ENCODE measurements at places on chromosomes 6 and 20.
A peak's percentile ranks its signal among the peaks of the same experiment; 100 is the strongest.

DNA sequence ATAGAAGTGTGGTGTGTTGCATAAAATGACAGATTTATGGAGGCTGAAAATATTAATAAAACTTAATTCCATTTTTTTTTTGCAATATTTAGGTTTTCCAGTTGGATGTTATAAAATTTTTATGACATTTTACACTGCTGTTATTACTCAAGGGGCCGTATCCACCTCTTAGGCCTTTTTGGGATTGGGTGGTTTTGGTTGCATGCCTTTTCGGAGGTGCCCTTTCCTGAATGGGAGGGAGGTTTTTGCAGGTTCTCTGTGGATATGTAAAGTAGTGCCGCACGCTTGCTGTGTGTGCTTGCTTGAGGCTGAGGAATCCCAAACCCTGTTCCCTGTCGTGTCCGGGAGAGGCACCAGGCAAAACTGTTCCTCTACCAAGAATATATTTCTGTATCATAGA is 6.8 kb downstream of the ARID1B start:
- no peak for DNase-seq

DNA sequence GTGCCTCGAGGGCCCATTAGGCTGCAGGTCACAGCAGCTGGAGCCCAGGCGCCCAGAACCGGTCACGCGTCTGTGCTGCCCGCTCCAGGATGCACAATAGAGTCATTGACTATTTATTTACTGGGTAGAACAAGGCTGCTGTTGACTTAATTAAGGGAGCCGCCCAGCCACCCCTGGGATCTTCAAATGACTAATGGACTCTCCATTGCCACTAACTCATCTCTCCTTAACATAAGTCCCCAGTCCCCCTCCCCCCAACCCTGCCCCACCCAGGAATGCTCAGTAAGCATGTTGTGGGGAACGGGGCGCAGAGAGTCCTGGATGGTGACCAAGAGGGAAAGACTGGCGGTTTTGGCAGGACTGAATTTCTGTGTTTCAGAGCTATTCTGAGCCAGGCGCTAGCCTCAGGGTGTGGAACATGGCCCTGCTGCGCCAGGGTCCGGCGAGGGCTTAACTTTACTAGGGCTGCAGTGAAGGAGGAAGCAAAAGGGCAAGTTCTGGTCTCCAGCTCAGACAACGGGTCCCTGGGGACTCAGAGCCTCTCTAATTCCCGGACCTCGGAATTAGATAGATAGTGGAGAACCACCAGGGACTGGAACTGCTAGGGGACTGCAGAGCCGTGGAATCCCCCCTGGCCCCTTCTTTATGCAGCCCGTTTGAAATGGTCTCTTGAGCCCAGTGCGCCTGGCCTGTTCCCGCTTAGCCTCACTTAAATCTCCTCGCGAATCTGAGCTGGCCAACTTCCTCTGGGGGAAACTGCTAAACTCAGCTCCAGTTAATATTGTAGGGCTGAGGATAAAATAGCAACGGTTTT is 1.5 kb upstream of the GRIK2 start:
- no peak for DNase-seq

DNA sequence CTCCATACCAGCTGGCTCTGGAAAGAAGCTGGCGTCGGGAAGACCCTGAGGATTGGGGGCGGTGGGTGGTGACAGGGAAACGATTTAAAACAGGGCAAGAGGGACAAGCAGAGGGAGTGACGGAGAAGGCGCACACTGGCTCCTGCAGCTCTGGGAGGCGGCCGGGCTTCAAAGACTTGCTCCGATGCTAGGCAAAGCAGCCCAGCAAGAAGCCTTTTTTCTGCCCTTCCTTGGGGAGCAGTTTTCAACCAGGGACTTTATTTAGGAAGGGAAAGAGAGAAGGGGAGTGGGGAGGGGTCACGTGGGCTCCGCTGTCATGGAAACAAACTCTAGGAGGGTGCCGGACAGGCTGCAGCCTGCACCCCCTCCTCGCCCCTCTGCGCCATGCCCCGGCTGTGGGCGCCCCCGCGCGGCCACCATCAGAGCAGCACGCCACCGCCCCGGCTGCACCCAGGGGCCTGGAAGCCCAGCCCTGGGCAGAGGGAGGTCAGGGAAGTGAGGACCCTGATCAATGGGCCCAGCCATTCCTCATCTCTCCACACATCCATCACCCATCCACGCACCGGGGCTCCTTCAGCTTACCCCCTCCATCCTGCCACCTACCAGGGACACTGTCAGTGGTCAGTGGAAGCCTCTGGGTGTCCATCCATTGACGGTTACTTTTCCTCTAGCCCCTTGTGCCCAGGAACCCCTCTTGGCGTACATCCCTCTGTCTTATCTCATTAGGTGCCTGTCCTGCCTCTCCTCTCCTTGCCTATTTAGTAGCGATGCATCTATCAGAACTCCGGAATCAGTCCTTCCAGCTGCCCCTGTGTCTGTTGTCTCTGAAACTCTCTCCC is 66.6 kb upstream of the CCDC167 start:
- DNase-seq, result no peak

DNA sequence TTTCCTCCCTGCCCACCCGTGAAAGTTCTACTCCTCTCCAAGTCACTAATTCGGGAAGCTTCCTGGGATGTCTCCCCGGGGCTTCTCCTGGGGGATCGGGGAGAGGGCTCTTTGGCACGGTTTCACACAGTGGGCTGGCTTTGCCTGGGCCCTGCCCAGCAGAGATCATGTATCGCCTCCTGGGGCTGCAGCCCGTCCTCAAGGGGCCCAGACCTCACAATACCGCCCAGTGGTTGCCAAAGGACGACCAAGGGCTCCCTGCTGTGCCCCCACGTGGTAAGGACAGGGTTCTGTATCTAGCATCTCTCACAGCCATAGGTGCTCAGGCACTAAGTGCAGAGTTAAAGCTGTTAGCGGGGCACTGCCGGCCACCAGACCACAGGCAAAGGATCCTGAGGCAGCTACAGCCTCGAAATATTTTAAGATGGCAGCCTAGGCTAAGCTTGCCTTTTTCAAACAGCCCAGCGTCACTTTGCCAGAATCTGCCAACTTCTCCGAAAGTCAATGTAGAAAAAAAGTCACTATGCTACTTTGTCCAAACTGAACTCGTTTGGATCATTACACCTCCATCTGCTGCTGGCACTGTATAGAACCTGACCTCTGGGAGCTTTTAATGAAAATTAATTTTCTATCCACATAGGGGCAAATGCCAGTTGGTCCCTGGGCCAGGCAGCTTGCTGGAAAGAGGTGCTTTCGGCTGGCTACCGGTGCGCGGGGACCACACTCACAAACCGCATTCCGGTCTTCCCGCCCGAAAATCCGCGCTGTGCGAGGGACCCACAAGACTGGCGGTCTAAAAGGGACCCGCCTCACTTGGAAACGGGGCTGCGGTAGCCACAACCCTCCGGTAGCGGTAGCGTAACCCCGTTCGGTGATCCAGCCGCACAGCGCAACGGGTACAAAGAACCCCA is 1.3 kb upstream of the NNAT start:
- DNase-seq, result no peak

DNA sequence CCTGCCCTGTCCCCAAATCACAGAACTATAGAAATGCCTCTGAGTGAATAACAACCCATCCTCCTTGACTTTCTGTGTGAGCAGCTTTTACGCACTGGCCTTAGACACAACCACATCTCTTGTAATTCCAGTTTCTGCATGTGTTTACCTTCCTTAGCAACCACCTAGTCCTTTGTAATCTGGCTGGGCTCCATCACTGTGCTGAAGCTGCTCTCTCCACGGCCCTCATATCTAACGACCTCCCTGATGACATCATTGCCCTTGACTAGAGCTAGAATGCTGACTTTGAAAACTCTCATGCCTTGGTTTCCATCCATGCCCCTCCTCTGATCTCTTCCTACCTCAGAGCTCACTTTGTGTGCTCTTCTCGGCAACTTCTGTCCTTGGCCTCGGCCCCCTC is 30.5 kb upstream of the GLP1R start:
- no peak for DNase-seq

GRCh38 chr6:124036384-124036783 is 232.7 kb downstream of the NKAIN2 start:
- no peak for DNase-seq

DNA sequence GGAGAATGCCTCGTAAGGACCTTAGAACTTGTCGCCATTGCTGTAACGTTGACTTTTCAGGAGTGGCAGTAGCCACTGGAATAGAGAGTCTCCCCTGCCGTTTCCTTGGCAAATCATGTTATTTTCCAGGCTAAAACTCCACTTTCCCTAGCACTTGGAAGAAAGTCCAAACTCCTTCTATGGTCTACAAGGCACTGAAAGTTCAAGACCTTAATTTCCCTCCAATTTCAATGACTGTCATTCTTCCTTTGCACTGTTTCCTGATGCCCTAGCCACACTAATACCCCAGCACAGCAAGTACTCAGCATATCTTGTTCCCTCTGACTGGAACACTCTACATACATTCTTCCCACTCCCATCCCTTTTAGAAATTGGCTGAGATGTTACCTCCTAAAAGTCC is 1.8 kb upstream of the TBPL1 start:
- no peak for DNase-seq

DNA sequence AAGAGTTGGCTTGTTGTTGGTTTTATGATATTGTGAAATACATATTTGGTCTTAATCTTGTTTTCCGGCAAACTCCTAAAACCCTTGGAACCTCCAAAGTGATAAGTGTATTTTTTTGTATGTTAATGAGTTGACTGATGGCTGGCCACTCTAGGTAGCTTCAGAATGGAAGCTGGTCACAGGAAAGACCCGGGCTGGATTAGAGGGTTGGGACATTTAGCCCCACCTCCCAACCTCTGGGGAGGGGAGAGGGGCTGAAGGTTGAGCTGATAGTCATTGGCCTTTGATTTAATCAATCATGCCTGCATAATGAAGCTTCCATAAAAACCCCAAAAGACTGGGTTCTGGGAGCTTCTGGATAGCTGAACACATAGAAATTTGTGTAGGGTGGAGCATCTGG is 42.7 kb downstream of the SASH1 start:
- no peak for DNase-seq

DNA sequence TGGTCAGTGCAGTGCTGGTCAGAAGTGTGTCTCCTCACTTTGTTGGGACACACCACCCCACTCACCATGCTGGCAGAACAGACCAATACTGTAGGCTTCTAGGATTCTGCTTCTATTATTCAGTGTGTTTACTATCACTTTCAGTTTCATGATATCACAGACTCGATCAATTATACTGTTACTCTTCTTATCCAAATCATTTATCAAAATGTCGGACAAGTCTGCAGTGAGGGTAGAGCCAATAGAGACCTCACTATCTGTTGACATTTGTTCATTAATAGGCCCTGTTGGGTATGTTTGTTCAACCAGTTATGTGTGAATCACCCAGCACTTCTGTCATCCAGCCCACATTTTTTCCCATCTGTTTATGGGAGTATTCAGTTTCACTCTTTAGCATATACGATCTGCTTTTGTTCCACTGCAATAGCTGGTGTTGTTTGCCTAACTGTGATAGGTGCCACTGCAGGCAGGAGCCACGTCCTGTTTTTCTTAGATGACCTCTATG is 140.1 kb downstream of the NRN1 start:
- DNase-seq, result peak; percentile 27

GRCh38 chr6:11543919-11544518 is 6.5 kb downstream of the TMEM170B start:
- no peak for DNase-seq

DNA sequence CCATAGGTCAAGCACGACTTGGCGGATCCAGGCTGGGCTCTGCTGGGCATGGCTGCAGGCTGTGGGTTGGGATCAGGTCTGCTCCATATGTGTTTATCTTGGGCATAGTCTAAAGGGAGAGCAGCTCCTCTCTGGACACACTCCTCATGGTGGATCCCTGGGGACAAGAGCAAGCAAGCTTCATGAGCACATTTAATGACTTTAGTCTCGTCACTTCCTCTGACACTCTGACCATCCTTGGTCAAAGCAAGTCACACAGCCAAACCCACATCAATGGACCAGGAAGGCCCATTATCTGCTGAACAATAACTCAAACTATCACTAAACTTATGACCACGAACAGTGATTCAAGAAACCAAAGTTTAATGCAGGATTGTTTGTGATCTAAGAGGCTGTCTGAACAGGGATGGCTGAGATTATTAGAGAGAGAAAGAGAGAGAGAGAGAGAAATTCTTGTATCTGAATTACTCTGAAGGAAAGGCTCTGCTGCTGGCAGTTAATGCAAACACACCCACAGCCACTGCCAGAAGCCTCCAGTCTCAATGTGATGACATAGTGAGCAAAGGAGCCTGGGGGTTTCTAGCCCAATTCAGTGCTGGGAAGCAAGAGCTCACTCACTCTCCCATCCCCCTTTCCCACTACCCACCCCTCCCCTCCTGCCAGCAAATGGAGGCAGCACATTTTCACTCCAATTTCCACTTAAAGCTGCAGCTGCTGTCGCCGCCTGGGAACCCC is 490.2 kb upstream of the SULF2 start:
- DNase-seq, result no peak

GRCh38 chr6:53986165-53986720 is 125.0 kb upstream of the MLIP start:
- DNase-seq, result peak; percentile 57

- DNase-seq, result no peak
Measured at GRCh38 chr6:28982476-28983266, 22.4 kb downstream of the ZNF311 start.

DNA sequence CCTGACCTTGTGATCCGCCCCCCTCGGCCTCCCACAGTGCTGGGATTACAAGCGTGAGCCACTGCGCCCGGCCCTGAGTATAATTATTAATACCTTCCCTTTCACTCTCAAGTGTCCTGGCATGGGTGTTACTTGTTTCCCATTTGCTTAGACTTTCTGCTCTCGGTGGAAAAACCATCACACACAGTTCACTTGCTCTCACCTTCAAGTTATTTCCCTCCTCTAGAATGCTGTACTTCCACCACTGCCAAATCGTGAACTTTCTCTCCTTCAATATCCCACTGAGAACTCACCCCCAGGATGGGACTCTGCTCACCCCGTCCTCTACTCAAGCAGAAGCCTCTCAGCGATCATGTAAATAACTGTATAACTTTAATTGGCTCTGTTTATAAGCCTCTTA is 4.6 kb upstream of the HIVEP1 start:
- DNase-seq, result no peak

DNA sequence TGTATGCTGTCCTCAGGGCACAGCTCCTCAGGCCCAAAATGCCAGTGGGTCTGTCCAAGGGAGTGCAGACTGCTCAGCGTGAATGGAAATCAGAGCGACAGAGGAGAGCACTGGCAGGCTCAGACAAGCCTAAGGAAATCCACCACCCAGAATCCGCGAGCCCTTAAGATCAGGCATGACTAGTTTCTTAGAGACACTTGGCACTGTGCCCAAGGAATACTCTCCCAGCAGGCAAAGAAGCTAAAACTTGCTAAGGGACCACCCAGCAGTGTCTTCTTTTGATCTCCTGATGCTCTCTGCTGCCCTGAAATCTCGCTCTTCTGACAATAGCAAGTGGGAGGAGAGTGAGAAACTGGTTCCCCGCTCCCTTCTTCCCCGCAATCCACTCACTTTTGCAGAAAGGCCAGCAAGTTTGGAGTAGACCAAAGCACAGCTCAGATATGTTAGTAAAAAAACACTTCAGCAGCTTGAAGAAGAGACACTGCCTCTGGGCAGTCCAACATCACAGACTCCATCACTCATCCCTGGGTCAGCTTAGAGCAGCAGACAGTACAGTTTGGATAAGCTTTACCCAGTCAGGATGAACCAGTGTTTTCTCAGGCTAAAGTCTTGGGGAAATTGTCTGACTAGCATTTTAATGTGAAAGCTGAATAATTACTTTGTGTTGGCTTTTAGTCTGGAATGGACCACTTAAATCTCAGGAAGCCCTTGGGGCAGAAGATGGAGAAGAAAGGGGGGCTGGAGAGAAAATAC is 32.4 kb downstream of the TRAF3IP2 start:
- DNase-seq, result no peak

Measured in AG09309 (cell line).